ENCODE measurements at places on chromosomes 1 and 21.

DNA sequence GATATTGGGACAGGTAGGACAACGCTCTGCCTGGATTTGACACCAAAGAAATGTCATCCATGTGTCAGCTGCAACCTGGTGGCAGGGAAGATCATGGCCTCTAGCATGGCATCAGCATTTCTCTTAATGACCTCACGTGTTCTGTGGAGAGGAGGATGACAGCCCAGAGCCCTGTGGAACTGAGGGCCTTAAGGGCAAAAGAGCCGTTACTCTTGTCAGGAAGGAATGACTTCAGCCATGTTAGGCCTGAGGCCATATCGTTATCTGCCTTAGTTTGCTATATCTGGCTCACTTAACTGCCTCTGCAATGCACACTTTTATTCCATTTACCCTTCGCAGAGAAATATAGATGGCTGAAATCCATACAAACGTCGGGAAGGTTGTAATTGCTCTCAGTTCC lies 83.2 kb upstream of the PBX1 start:
- no peak for DNase-seq

GRCh38 chr1:32372149-32372756 lies 9.9 kb downstream of the TSSK3 start:
- no peak for DNase-seq

DNA sequence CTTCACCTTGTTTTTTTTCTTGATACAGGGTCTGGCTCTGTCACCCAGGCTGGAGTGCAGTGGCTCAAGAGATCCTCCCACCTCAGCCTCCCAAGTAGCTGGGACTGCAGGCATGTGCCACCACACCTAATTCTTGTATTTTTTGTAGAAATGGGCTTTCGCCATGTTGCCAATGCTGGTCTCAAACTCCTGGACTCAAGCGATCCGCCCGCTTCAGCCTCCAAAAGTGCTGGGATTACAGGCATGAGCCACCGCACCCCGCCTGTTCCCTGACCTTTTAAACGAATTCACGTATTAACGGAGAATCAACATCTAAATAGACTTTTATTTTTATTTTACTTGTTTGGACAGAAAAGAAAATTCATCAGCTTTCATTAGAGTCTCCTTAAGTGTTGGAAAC lies 104.8 kb downstream of the PGBD5 start:
- no peak for DNase-seq

GRCh38 chr1:226618380-226618779 lies 69.8 kb downstream of the STUM start:
- DNase-seq = no peak

- DNase-seq = no peak
Measured at GRCh38 chr1:26861286-26861701, 1.7 kb upstream of the SFN start.

All from AG09319 (cell line).